ENCODE measurements at places on chromosomes 3 and 15. TPM values are rescaled to one million over a fixed set of nuclear protein-coding genes. Genes with fewer than 3 reads are reported as not detected.

DNA sequence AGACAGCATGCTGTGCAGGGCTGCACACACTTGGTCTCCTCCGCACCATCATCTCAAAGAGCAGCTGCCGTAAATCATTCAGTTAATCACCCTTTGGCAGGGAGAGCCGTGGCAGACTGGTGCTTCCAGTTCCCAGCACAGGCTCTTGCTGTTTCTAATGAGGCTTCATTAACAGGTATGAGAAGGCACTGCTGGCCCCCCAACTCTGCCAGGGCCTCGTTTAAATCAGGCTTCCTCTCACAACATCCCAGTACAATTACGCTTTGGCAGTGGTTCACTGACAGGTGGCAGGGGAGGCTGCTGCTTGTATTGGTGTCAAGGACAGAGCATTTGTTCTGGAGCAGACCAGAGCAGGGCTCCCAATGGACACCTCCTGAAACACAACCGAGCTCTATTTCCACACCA lies 77.1 kb downstream of the BFSP2 start:
- DNase-seq = no peak

- no peak for DNase-seq
Measured at GRCh38 chr3:44865272-44866035, 3.7 kb downstream of the TMEM42 start.

DNA sequence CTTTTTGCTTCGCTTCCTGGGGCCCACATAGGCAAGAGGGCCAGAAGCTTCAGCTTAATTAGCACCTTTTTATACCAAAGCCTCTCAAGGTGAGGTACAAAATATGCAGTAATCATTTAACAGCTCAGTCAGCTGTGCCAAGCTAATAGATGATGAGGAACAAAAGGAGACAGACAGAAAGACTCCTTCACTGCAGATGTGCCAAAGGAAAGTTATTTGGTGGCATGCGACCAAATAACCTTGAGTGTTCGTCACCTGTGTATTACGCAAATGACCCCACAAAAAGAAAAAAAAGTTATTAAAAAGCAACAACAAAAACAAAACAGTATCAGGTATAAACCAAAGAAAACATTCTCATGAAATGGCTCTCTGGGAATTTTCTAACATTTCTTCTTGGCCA lies 325.8 kb upstream of the IGF1R start:
- DNase-seq = no peak

- no peak for DNase-seq
Measured at GRCh38 chr3:55330756-55331155, 156.3 kb downstream of the WNT5A start.

The SRGAP3 gene
- 2.3 TPM for total RNA-seq

The CAV3 gene
- total RNA-seq = not detected

GRCh38 chr15:34883042-34883441 lies 86.5 kb downstream of the AQR start:
- no peak for DNase-seq

The KNG1 gene
- total RNA-seq = not detected

DNA sequence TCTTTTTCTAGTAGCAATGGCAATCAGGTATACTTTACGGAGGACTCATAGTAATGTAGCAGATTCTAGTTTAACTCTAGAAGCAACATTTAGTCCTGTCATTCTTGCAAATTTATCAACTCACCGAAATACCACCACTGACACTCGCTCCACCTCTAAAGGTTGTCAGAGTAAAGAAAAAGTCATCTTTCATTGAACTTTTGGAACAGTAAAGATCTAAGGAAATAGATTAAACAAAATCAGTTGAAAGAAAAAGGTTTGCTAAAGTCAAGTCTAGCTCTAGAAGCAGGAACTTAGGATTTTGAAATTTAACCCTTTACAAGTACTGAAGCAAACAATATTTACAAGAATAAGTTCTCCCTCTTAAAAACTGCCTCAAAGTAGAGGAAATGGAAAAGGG lies 8.7 kb downstream of the ATP8B4 start:
- no peak for DNase-seq

The MED12L gene
- 0.13 TPM for total RNA-seq

GRCh38 chr15:60525341-60526039 lies 46.5 kb upstream of the ICE2 start:
- DNase-seq = no peak

The ITIH1 gene
- not detected for total RNA-seq

DNA sequence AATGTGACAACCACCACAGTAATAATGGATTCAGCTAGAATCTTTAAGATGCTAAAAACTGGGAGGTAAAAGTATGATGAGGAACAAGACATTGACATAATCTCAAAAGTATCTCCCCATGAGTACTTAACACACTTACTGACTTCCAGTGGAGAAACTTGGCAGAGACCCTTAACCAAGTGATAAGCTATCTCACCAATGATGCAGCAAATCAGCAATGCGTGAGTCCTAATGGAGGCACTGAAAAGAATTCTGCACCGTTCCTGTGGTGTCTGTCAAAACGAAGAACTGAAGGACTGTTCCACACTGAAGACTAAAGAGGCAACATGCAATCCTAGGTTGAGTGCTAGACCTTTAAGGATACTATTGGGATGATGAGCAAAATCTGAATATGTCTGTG lies 67.9 kb upstream of the OCA2 start:
- DNase-seq = no peak

DNA sequence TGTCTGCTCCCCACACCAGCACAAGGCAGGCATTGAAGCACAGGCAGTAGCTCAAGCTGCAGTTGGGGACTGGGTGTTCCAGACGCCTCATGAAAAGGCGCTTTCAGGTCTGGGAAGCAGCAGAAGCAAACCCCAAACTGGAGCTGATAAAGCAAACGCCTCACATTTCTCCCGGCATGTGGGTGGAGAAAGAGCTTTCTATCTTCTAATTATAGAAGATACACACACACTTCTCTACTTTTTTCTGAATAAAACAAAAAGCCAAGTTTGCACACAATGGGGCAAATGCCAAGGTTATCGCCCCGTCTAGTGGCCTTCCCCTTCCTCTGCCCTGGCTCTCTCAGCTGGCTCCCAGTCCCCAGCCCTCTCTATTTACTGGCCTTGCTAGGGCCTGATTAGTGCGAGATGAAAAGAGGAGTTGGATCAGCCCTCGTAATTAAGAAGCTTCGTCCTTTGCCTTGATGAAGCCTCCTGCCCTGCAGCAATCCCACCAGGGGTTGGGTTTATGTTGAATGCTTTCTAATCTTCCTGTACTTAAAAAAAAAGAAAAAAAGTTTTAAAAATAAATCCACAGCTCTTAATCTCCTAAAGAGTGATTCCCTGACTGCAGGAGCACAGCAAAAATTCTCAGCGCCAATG lies 120.2 kb downstream of the MEGF11 start:
- no peak for DNase-seq

The PPP1R14D gene
- total RNA-seq = not detected

DNA sequence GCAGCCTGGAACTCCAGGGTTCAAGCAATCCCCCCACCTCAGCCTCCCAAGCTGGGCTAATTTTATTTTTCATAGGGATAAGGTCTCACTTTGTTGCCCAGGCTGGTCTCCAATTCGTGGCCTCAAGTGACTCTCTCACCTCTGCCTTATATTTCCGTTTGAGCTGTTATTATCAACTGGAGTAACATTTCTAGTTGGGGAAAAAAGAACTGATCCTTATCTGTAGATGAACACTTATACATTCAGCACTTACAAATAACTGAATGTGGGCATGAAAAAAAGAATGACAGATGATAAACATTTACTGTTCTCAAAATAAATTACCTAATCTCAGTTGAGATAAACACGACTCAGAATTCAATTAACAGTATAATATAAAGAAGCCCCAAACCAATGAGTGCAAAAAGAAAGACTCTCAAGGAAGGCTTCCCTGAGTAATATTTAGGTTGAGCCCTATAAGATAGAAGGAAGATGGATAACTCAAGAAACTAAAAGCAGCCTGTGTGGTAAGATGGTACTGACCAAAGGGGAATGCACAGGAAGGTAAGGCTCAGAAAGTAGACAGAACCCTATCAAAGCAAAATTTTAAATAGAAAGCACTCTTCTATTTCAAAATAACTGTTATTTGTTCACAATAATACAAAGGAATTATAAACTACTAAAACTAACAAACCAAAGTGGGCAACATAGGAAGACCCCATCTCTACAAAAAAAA lies 11.8 kb downstream of the UBE3A start:
- DNase-seq = no peak

The SLC28A2 gene
- total RNA-seq = not detected

DNA sequence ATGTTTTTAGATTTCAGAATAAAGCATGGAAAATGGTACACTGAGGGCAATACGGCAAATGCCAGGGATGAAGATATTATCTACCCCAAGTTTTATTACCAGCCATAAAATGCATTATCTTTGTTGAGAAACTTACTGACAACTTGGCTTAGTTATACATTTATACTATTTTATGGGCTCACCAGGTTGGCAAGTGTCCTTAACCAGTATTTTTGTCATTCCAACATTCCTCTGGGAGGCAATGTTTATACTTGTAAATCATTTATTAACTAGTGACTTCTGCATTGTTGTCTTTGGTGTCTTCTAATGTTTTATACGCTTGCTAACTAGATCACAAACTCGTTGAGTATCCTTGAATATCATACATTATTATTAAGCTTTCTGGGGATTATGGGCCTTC lies 18.0 kb upstream of the ADGRG7 start:
- no peak for DNase-seq

The SUCNR1 gene
- not detected for total RNA-seq

- peak; percentile 47 for DNase-seq
Measured at GRCh38 chr3:196524527-196524926, 9.4 kb upstream of the SMCO1 start.

- no peak for DNase-seq
Measured at GRCh38 chr3:70387889-70388288, 75.5 kb upstream of the MDFIC2 start.

The KNSTRN gene
- 23.9 TPM for total RNA-seq

GRCh38 chr15:77418966-77419835 lies 703 bp downstream of the PEAK1 start:
- no peak for DNase-seq

DNA sequence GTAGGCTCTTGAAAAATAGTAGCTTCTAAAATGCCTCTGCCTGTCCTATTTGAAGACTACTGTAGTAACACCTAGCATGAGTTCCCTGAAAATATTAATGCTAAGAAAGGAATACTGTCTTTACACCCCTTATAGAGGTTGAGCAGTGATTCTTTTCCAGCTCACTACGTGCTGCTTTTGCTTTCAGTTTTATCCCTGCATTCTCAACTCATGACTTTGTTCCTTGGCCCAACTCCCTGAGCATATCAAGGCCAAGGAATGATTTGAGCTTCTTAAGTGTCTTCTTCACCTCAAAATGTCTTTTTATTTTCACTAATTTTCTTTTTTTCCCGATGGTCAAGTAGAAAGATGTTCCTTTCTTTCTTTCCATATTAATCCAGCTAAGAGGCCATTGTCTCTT lies 16.5 kb upstream of the P2RY13 start:
- no peak for DNase-seq

The MRPL46 gene
- total RNA-seq = 16.9 TPM

The PFN2 gene
- total RNA-seq = 12.1 TPM

GRCh38 chr15:85782064-85782463 lies 12.7 kb downstream of the KLHL25 start:
- no peak for DNase-seq

The TM4SF4 gene
- total RNA-seq = not detected

- DNase-seq = no peak
Measured at GRCh38 chr3:134067531-134068161, 37.9 kb upstream of the SLCO2A1 start.

The SUMF1 gene
- 45.1 TPM for total RNA-seq

The C3orf85 gene
- total RNA-seq = not detected

GRCh38 chr15:85002517-85002916 lies 20.9 kb downstream of the PDE8A start:
- no peak for DNase-seq

DNA sequence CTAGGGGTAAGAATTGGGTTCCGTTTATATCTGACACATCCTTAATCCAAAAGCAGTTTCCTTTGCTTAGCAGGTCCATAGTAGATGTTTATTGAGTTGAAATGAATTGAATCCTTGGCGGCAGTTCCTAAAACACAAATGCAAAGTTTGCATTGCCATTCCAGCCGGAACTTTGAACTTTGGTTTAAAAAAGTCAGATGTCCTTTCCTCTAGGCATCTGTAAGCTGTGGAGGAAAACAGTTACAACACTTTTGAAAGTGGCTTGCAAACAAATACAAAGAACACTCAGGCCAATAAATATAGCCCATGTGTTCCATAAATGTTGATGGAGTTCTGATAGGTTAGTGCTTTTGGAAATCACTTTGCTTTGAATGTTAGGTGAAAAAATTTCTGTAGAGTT lies 374.7 kb upstream of the RARB start:
- no peak for DNase-seq

GRCh38 chr3:141646760-141647561 lies 91.1 kb upstream of the RNF7 start:
- peak; percentile 61 for DNase-seq

GRCh38 chr15:39434751-39435238 lies 146.1 kb upstream of the THBS1 start:
- DNase-seq = no peak

DNA sequence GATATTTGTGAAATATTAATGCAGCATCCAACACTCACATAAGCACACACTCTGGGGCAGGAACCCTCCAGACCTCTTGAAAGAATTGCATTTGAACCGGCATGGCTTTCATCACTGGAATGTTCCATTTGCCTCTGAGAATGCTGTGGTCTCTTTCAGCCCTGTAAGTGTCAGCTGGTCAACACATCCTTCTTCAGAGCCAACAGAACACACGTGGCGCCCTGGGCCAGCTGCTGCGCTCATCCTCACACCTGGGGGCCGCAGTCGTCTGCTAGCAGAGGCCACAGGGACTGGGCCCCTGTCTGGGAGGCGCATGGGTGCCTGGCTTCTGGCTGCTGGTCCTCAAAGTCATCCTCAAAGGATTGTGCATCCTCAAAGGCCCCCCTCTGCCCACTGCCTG lies 71.4 kb upstream of the HERC1 start:
- no peak for DNase-seq

GRCh38 chr15:97995881-97996603 lies 35.5 kb downstream of the ARRDC4 start:
- DNase-seq = no peak

The CFAP91 gene
- total RNA-seq = not detected

DNA sequence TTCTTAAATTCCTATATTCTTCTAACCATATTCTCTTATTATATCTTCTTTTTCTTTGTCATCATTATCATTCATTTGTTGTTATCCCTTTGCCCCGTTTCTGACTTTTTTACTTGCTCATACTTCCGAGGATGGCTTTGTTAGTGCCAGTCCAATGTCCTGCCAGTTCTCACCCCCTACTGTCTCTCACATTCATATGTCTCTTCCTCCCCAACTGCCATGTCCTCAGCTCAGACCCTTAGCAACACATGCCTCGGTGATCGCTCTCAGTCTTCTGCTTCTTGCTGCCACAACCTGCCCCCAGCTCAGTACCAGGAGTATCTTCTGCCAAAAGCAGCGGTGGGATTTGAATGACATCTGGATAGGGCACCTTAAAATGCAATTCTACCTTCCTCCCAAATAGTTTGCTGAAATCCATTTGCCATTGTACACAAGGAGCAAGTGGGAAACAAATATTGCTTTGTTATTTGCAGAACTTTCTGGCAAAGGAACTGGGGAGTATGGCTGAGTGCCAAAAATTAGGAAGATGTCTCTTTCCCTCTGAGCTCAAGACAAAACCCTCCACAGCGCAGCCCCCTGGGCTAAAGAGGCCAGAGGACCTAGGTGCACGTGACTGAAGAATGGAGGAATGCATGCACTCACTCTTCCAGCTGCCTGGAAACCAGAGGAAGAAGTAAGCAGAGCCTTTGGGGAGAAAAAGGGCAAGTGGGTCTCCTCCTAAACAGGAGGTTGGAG lies 57.7 kb upstream of the CTNNB1 start:
- no peak for DNase-seq

The COL7A1 gene
- under 0.01 TPM for total RNA-seq

GRCh38 chr3:71443332-71443731 lies 140.2 kb downstream of the FOXP1 start:
- no peak for DNase-seq
